ENCODE measurements at places on chromosomes 6 and 20.

- DNase-seq, result no peak
Measured at GRCh38 chr6:157679605-157680580, 143.2 kb upstream of the SNX9 start.

- DNase-seq, result no peak
Measured at GRCh38 chr6:3575166-3575565, 118.3 kb upstream of the SLC22A23 start.

DNA sequence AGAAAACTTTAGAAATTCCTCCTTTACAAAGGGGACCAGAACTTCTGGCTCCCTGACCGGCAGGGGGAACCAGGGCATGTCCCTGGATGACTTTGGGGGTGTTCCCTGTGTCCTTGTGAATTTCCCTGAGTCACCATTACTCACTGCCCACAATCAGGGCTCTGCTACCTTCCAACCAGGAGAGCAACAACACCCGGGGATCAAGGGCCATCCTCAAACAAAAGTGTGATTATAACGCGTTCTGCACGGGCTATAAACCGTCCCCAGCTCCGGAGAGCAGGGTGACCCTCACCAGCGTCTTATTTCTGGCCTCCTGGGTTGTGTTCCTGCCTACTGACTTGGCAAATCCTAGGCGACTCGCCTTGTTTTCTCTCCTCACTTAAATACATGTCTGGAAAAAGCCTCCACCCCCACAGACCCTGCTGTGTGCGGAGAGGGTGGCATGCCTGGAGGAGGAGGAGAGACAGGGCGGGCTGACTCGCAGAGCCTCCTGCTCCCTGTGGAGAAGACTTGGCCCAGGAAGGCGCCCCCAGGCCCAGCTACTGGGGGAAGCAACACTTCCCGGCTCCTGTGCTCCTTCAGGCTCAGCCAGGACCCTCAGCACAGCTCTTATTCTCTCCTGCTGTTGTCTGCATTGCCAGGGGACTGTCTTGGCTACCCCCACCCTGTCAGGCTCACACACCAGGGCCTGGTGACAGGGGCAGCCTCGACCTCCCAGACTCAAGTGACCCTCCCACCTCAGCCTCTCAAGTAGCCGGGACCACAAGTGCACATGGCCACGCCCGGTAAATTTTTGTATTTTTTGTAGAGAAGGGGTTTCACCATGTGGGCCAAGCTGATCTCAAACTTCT is 54.1 kb downstream of the FGD2 start:
- no peak for DNase-seq

DNA sequence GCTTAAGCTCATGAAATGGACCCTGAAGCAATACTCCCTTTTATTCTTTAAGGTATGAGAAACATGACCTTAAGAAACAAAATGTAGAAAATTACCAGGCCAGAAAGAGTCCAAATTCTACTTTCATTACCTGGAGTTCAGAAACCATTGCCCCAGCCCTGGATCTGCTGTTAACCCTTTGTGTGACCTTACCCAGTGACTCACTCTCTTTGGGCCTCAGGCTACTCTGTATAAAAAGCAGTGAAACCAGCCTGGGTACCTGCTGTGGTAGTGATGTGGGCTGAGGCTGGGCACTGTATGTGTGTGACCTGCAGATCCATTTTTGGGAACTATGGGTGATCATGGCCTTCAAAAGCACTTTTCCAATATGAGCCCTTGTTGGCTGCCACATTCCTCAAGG is 47.2 kb downstream of the SLC9A8 start:
- DNase-seq, result no peak

GRCh38 chr6:4610256-4610655 is 165.9 kb upstream of the CDYL start:
- no peak for DNase-seq

GRCh38 chr6:52741872-52742271 is 21.4 kb downstream of the GSTA2 start:
- no peak for DNase-seq

DNA sequence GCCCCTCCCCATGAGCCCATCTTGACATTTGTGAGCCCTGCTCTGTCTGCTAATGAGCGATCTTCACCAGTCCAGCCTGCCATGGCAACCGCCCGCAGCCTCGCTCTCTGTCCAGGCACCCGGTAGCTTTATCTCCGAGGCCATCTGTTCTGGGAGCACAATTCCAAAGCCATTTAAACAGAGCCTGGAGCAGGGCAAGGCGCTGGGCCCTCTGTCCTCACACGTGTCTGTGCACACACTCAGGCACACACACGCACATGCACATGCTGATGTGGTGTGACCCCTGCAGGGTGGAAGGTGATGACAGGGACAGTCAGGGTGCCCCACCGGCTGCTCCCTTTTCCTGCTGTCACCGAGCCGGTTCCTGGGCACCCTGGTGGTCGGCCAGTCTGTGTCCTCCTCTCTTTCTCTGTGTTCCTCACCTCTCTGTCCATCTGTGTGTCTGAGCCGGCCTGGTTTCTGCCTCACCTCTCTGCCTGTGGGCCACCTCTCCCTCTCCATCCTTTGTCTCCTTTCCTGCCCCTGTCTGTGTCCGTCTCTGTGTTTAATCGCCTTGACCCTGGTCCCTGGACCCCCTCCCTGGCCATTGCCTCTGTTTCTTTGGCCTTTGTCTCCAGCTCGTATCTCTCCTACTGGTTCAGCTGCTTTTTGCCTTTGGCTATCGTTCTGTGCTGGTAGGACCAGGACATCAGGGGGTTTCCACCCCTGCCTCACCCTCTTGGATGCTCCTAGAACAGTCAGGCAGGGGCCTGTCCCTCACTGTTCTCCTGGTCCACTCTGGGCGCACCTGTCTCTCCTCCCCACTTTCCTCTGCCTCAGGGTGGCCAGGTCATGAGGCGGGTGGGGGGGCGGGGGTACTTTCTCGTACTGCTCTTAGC is 8.8 kb upstream of the MYT1 start:
- DNase-seq, result no peak

GRCh38 chr6:158517581-158517980 is 42.3 kb upstream of the TMEM181 start:
- no peak for DNase-seq

DNA sequence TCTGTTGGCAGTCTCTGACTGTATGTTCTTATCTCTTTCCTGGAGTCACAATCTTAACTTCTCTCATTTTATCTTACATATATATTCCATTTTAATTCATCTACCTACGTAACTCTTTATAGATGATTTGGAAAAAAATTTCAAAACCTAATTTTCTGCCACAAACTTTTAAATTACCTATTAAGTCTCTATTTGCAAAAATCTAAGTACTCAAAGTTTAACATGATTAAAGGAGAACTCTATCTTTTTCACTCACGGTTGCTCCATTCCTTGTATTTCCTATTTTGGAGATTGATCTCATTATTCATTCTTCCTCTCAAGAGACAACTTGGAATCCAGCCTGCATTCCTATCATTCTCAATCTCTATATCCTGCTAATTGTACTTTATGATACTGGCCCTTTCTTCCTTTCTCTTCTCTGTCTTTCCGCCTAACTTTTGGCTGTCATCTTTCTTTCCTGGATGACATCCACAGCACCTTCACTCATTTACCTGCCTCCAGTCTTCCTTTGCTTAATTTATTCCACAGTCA is 1071.1 kb upstream of the CITED2 start:
- no peak for DNase-seq

- DNase-seq, result no peak
Measured at GRCh38 chr6:30769088-30769852, 24.9 kb upstream of the IER3 start.

DNA sequence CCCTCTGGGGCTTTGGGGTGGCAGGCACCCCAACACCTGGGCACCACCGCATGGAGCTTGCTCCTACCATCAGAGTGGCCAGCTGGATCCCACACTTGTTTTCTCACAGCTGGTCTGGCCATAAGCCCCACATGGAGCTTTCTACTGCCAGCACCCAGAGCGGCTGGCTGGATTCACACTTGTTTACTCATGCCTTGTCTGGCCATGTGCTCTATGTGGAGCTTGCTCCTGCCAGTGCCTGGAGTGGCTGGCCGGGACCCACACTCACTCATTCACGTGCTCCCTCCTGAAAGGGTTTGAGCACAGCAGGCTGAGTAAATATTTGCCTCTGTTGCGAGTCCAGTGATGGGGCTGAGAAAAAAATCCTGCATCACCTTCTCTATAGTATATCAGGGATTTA is 487.0 kb downstream of the CD109 start:
- DNase-seq, result no peak
